ENCODE measurements at places on chromosomes 4 and X.

DNA sequence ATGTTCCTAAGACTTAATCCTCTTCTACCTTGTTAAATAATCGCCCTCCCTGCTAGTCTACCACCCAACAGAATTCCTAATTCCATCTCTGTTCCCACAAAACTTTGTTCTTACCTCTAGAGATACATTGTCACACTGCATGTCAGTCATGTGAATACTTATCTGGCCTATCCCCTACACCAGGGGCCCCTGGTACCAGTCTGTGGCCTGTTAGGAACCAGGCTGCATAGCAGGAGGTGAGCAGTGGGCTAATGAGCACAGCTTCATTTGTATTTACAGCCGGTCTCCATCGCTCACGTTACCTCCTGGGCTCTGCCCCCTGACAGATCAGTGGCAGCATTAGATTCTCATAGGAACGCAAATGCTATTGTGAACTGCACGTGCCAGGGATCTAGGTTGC lies 73.9 kb downstream of the APBB2 start:
- DNase-seq: no peak

GRCh38 chrX:153871946-153872878 lies 13.8 kb downstream of the L1CAM start:
- DNase-seq: no peak

- DNase-seq: no peak
Observed at GRCh38 chr4:182973511-182973911, 56.3 kb upstream of the DCTD start.

GRCh38 chr4:54660591-54660990 lies 2.8 kb downstream of the KIT start:
- no peak for DNase-seq

DNA sequence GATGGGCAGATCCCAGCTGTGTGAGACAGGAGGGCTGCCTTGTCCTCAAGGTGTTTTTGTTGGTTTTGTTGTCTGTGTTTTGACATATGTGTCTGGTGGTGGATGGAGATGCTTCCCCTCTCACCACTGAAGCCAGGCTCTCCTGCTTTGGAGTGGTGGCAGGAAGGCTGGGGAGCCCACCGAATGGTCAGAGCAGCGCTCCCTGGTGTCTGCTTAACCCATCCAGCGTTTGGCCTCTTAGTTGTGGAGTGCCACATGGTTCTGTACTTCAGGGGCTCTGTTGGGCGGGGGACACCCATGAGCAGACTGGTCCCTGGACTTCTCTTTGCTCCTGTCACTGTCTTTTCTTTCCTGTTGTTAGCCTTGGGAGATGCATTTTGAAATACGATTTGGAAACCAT lies 51.9 kb downstream of the DLG3 start:
- DNase-seq: no peak

- DNase-seq: no peak
Observed at GRCh38 chr4:114036426-114036825, 57.0 kb upstream of the ARSJ start.

DNA sequence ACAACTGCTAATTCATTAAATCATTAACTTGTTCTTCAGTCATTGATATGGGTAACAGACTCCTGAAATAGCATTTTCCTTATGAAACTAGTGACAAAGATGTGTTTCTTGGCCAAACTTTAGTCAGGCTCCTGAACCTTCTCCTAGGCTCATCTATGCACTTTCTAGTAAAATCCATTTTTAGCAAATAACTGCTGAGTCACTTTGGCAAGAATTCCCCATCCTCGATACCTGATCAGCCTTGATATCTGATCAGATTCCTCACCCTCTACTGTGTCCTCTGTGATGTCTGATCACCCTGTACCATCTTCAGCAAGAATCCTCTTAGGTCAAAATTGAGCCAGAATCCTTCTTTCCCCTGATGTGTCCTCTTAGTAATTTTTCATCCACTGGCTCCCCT lies 161.2 kb upstream of the TAPT1 start:
- no peak for DNase-seq

DNA sequence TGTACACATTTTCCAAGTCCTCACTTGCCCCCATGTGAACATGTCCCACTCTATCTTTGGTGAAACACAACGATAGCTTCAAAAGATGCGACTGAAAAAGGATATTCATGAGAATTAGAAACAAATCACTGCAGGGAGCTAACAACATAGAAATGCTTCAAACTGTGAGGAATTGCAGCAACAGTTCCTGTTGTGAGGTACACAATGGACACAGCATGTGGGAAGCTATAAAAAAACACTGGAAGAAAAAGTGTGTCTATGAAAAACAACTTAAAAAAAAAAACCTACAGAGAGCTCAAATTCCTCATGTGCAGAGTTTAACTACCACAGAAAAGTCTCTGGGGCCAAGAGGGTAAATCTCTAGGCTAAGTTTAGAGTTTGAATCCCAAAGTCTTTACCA lies 51.6 kb upstream of the BLTP1 start:
- DNase-seq: no peak

DNA sequence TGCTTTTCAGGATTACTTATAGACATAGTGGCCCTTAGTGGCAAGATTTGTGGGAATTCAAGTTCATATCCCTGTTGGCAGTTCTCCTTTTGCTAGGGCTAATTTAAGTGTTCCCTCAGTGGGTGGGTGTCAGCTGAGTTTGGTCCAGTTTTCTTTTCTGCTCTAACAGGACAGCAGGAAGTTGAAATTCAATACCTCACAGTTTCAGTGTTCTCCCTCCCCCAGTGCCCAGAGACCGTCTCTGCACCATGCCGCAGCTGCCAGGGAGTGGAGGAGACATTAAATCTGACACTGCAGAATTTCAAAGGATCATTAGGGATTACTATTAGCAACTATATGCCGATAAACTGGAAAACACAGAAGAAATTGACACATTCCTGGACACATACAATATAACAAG lies 50.7 kb downstream of the UBE2NL start:
- DNase-seq: no peak

DNA sequence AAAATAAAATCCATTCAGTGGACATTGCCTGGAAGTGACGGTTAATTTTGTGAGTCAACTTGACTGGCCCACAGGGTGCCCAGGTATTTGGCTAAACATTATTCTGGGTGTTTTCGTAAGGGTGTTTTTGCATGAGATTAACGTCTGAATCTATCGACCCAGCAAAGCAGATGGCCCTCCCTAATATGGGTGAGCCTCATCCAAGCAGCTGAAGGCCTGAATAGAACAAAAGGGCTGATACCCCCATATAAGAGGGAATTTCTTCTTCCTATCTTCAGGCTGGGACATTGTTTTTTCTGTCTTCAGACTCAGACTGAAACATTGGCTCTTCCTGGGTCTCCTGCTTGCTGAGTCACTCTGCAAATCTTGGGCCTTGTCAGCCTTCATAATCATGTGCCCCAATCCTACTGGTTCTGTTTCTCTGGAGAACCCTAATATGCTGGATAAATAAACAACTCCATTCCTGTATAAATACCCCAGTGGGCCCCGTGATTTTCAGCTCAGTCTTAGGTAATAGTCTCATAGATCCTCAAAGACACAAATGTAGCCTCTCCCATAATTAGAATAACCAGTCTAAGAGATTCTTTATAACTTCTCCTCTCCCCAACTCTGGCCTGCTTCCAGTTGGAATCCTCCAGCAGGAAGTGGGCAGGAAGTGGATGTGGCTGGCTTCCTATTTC lies 33.1 kb upstream of the DDX3X start:
- DNase-seq: no peak

GRCh38 chrX:149647505-149647904 lies 15.9 kb upstream of the TMEM185A start:
- DNase-seq: no peak

- no peak for DNase-seq
Observed at GRCh38 chrX:20019672-20020365, 29.0 kb upstream of the BCLAF3 start.

DNA sequence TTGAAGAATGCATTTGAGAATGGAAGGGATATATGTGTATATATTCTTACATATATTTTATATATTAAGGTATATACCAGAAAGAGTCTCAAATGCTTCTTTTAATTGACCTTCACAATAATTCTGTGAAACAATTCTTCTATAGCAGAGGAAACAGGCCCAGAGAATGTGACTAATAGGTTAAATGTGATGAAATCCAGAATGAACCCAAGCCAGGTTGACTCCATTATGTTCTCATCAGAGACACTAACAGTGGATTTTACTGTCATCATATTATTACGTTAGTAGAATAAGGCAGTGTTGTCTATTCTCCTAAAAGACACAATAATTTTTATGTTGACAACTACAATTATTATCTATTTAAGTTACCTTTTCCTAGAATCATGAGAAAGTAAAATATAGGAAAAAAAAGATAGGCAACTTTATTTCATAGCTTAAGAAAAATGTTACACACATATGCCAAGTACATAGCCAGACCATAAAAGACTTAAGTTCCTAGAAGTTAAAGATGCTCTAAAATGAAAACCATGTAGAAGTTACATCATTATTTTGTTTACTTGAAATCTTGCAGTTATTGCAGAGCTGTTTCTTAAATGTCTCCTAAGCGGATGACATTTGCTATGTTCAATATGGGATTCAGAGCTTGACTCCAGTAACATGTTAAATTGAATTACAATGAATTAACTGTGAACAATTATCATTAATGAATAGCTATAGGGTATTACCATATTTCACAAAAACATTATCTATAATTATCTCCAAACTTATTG lies 56.2 kb upstream of the ANKRD50 start:
- DNase-seq: no peak

GRCh38 chr4:69881173-69881773 lies 21.3 kb upstream of the SULT1E1 start:
- DNase-seq: no peak

DNA sequence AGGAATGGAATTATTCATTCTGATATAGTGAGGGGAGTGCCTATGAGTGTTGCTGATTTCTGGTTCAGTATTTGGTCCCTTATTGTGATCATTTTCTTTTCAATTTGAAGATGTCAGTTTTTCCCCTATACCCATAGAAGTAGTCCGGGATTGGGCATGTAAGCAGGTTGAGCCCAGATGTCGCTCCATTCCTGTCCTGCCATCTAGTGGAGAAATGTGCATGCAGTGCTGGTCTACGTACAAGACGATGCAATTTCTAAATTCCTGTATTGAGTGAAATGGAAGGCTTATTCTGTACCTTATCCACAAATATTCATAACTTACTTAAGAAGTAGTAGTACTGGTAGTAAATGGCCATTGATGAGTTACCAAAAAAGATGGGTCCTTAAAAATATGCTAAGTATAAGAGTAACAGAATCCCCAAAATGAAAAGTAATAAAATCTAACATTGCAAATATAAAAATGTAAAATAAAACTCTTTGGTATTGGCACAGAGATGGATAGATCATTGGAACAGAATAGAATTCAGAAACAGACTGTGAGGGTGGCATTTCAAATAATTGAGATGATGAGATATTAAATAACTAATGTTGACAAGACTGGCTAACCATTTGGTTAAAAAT lies 60.9 kb downstream of the UGT8 start:
- DNase-seq: peak; percentile 48

DNA sequence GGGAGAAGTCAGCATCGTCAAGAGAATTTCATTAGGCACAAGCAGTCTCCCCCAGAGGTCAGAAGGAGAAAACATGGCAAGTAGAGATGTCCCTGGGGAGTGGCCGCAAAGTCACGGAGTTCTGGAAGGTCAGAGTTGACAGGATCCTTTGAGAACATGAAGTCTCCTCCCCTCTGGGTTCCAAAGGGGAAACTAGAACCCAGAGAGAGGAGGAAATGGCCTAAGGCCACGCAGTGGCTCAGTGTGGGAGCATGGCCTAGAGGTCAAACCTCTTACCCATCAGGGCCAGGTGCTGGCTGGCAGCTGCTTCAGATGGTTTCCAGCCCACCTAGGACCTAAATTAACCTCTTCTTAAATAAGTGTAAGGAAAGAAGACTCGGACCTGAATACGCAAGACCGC lies 884 bp downstream of the IDH3G start:
- no peak for DNase-seq

- DNase-seq: no peak
Observed at GRCh38 chrX:108412783-108413182, 25.4 kb downstream of the COL4A6 start.

- DNase-seq: no peak
Observed at GRCh38 chrX:45322382-45322781, 121.7 kb upstream of the DIPK2B start.

- DNase-seq: no peak
Observed at GRCh38 chr4:127643791-127644190, 11.0 kb downstream of the INTU start.

GRCh38 chr4:56255820-56256219 lies 131.5 kb downstream of the AASDH start:
- DNase-seq: no peak

DNA sequence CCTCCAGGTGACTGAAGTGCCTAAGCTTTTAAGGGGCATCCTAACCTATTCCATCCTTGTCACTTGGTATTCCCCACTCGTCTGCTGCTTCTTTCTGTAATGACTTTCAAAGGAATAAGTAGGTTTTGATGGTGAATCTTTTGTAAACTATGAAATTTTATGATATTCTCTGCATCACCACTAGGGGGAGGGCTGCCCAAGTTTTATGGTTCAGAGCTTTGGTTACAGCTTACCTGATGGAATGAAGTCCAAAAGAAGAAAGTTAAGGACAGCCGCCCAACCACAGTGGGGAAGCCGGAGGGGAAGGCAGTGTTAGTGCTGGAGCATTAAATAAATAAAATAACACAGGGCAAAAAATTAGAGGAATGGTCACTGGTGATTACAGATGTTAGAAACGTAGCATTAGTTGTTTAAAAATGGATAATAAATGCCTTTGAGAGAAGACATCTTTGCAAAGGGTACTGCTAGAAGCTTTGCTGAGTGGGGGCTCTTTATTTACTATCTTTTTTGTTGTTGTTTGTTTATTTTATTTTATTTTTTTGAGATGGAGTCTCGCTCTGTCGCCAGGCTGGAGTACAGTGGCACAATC lies 204.9 kb downstream of the GBA3 start:
- DNase-seq: peak; percentile 42

GRCh38 chrX:38804432-38804681 lies 3.1 kb downstream of the MID1IP1 start:
- DNase-seq: no peak

DNA sequence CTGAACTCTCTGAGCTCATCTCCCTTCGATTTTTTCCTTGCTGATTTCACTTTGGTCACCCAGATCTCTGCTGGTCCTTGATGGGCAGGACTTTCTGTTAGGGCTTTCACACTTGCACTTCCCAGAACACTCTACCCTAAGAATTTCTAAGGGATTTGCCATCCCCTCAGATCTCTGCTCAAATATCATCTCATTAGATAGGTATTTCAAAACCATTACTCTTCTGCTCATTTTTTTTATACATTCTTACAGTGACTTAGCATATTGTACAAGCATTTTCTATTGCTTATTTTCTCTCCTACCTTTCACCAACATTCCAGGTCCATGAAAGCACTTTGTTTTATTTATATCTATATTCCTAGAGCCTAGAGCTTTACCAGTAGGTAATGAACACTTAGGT lies 913.3 kb downstream of the PDHA2 start:
- no peak for DNase-seq

Measured in neural crest cell (in vitro differentiated cells).